ENCODE measurements at places on chromosomes 1 and 21. TPM values are rescaled to one million over a fixed set of nuclear protein-coding genes. Genes with fewer than 3 reads are reported as not detected.

The SHISAL2A gene
- 2.1 TPM for total RNA-seq

The TMIGD3 gene
- total RNA-seq, result 9.5 TPM

The KIF2C gene
- total RNA-seq, result 1.1 TPM

The RAB42 gene
- total RNA-seq, result 1.7 TPM

The GPR25 gene
- not detected for total RNA-seq

The PDC gene
- not detected for total RNA-seq

The BGLAP gene
- 1.8 TPM for total RNA-seq

The C1orf74 gene
- 2.4 TPM for total RNA-seq

The ABCG1 gene
- 40.4 TPM for total RNA-seq

The MEGF6 gene
- total RNA-seq, result 6.9 TPM
